MCF 10A (cell line): ENCODE measurements at places on chromosomes 1 and 21. TPM values are rescaled to one million over a fixed set of nuclear protein-coding genes. Genes with fewer than 3 reads are reported as not detected.

Gene SLC6A17
- 0.20 TPM in 1 of 2 replicates, not detected in the other for total RNA-seq

Gene ANKRD34A
- total RNA-seq = 2.6 and 3.1 TPM in 2 replicates

Gene ETV3L
- not detected in 2 replicates for total RNA-seq

Gene IL22RA1
- total RNA-seq = not detected in 2 replicates

DNA sequence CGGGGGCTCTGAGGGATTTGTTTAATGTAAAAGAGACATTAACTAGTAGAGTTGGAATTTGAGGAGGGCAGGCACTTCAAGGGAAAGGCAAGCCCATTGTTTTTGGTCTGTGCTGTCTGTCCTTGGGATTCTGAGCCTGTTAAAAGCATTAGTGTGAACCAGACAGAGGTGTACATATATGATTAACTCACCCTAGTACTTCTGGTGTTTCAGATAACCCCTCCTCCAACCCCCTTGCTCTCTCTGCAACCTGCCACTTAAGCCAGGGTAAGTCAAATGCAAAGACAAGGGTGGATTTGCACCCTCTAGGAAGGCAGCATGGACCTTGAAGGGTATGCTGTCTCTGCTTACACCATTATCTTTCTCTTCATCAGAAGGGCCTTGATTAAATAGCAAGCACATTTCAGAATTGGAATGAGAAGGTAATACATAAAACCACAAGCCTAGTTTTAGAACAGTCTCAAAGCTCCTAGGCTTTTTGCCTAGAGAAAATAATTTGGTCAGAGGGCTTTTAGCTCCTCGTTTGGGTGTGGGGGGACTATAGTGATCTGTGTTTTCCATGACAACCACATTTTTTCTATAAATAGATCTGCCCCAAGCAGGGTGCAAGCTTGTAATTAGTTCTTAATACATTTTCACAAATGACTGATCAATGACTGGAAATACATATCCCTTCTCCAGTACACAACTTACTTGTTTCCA is 120.7 kb upstream of the SGIP1 start:
- DNase-seq = no peak
